Right lung (tissue), 10 donors: ENCODE measurements at places on chromosomes 3 and 15. TPM values are rescaled to one million over a fixed set of nuclear protein-coding genes. Genes with fewer than 3 reads are reported as not detected.

Gene ITIH3
- 2.3 TPM for polyA plus RNA-seq

Gene AADACL2
- polyA plus RNA-seq, result not detected

Gene UQCC5
- 24.3 TPM for polyA plus RNA-seq

- no peak for DNase-seq
Observed at GRCh38 chr15:55260562-55261131, 29.0 kb downstream of the RAB27A start.

DNA sequence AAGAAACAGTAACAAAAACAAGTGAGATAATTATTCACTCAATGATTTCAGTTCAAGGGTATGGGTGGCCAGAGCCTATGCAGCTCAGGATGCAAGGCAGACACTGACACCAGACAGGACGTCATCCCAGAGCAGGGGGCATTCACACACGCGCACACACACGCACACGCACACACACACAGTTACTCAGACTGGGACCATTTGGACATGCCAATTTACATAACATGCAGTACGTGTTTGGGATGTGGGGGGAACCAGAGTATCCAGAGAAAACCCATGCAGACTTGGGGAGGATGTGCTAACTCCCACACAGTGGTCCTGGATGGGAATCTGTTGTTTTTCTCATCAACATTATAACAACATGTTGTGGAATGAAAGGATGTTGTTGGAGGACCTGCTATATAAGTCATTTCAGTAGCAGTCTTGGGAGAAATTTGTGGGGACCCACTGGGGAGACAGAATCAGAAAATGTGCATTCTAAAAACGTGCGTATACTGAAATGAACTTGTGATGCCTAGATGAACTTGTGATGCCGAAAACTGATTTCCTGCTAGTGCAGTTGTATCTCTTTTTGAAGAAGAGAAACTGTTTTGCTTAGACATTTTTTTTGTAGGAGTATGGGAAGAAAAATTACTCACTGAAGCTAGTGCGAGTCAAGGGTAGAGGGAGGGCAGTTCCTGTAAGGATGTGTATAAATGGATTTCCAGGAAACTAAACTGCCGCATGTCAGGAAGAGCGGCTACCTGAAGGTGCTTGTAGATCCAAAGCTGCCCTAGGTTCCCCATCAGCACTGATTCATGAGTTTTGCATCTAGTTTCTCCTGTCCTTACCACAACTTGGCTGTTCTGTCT, 25.2 kb downstream of the CD200 start:
- DNase-seq, result no peak

GRCh38 chr3:24493746-24494617, 668 bp downstream of the THRB start:
- DNase-seq, result peak; percentile 79

DNA sequence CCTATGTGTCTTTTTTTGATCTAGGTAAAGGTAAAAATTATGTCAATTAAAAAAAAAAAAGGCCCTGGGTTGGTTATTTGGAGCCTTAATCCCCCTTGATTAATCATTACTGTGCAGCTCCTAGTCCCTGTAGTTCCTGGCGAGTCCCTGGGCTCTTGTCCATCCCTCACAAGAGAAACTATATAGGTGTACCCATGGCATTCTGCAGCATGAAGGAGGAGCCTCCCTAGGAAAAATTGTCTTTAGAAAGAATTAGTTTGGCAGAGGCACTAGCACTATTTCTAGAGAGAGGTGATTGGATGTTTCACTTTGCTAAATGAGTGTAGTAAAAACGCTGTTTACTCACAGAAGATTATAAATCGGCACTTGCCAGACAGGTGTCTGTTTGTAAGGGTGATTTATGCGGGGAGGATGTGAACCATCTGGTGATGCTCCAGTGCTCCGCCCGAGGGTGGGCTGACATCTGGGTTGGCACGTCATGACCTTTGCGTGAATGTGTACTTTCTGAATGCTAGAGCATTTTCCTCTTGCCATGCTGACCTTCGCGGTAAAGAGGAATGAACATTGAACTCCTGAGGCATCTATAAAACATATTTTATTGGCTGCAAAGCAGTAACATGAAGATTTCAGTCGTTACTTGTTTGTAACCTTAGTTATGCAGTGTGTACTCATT, 12.6 kb downstream of the PLCL2 start:
- DNase-seq, result no peak

- DNase-seq, result no peak
Observed at GRCh38 chr3:62601238-62602070, 228.1 kb upstream of the FEZF2 start.

DNA sequence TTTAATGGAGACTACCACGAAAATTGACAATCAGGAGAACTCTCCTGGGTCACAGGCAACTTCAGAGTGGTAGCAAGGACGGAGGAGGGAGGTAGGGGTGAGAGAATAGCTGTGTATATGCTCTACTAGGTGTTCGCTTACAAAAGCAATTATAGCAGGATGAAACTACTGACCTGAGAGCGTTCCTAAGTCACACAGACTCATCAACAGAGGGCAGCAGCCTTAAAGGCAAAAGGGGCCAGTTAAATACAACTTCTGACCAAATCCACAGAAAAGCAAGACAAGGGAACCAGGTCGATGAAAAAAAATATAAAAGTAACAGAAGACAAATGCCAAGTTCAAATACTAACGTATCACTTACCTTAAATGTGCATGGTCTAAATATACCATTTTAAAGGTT, 894.6 kb downstream of the PLOD2 start:
- DNase-seq, result no peak

DNA sequence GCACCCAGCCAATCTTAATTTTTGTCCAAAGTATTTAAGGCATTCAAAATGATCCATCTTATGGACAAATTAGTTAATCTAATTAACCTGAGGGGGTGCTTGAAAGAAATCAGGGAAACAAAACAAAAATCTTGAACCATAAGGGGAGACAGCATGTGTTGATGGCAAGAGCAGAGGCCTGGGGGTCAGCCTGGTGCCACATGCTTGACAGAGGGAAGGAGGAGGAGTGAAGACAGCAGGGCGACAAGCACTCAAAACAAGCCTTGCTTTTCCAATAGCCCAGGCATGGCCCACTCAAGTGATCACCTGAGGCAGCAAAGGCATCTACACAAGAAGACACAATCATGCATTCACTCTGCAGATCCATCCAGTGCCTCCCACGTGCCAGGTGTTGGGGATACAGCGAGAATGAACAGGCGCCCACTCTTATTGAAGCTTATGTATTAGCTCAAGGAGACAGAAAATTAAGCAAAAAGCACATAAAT, 25.0 kb upstream of the MGLL start:
- no peak for DNase-seq

DNA sequence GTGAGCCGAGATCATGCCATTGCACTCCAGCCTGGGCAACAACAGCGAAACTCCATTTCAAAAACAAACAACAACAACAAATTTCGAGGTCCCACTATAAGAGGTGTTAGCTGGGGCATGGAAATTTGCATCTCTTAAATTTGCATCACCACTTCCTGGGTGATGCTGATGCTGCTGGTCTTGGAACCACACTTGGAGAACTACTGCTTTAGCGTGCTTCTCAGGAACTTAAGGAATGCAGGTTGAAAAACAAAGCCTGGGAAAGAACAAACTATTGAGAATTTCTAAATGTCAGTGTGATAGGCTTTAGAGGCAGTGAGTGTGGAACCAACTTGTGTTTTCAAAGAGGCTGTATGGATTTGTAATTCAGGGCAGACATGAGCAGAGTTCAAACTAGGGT, 858.4 kb upstream of the ARPP21 start:
- DNase-seq, result no peak

DNA sequence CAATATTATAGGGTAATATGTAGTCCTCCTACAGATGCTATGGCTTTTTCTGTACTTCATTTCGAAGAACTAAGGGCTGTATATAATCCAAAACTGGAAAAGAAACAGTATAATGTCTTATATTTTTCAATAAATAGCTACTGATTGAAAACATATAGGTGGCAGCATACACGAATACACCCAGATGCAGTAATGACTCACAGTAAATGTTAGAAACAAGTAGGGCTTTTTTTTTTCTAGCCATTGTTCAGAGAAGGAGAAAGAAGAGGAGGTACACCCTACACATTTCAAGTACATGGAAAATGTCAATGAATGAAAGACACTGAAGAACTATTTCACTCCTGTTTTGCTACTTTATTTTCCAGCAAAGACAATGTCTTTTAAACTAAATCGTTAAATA, 9.4 kb downstream of the DAZL start:
- no peak for DNase-seq
